Caco-2 (cell line): ENCODE measurements at places on chromosomes 5 and 9. TPM values are rescaled to one million over a fixed set of nuclear protein-coding genes. Genes with fewer than 3 reads are reported as not detected.

The LPAR1 gene
- total RNA-seq, result 19.8 and 20.3 TPM in 2 replicates

The NR4A3 gene
- 0.39 and 0.44 TPM in 2 replicates for total RNA-seq

The VDAC1 gene
- total RNA-seq, result 317 and 358 TPM in 2 replicates

The SLC36A3 gene
- total RNA-seq, result not detected in 2 replicates

The DNLZ gene
- total RNA-seq, result 27.1 and 29.1 TPM in 2 replicates

The SGCD gene
- total RNA-seq, result 0.20 and 0.28 TPM in 2 replicates

The PTPN3 gene
- total RNA-seq, result 12.1 and 12.4 TPM in 2 replicates

The PRDM9 gene
- not detected in 2 replicates for total RNA-seq

The MARCOL gene
- not detected in 2 replicates for total RNA-seq

DNA sequence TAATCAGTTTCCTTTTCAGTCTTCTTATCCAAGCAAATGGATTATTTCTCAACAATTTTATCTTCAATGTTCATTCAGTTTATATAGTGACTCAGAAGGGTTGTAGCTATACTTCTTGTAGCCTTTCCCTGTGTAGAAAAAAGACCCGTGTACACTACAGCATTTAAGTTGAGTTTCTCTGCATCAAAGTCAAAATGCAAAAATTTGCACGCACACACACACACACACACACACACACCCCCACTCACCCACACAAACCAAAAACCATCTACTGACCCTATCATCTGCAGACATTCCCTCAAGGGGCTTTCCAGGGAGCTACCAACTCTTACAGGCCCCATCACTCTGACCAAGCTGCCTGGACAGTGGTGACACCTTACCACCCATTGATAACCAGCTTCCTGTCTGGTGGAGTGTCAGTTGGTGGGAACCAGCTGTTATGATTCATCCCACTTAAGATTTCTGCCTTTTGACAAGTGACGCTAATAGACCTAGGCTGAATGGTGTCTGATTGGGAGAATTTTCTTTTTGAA is 12.2 kb upstream of the ELL2 start:
- H3K4me1 ChIP-seq, result peaks cover 24% of the 10 kb centered on the region
- no peak for DNase-seq
- H3K4me3 ChIP-seq, result no peak overlapping the region
- no peaks in the 10 kb centered on the region for H3K36me3 ChIP-seq
- no peak overlapping the region for H3K27ac ChIP-seq

GRCh38 chr5:7849681-7850394 is 1.1 kb downstream of the CFAP90 start:
- H3K4me1 ChIP-seq, result no peaks in the 10 kb centered on the region; the same call in 1 of the 2 replicates
- DNase-seq, result peak; percentile 59
- H3K4me3 ChIP-seq, result peak overlapping the region; percentile 72
- H3K27ac ChIP-seq, result no peak overlapping the region

GRCh38 chr5:30438785-30439184 is 754.7 kb upstream of the CDH6 start:
- H3K27ac ChIP-seq, result no peak overlapping the region
- H3K27me3 ChIP-seq, result no peaks in the 10 kb centered on the region
- no peaks in the 10 kb centered on the region for H3K36me3 ChIP-seq
- no peaks in the 10 kb centered on the region for H3K4me1 ChIP-seq
- H3K4me3 ChIP-seq, result no peak overlapping the region

GRCh38 chr9:2809692-2810419 is 34.0 kb downstream of the PUM3 start:
- no peaks in the 10 kb centered on the region for H3K36me3 ChIP-seq
- DNase-seq, result peak; percentile 78
- H3K4me1 ChIP-seq, result peaks cover 50% of the 10 kb centered on the region

DNA sequence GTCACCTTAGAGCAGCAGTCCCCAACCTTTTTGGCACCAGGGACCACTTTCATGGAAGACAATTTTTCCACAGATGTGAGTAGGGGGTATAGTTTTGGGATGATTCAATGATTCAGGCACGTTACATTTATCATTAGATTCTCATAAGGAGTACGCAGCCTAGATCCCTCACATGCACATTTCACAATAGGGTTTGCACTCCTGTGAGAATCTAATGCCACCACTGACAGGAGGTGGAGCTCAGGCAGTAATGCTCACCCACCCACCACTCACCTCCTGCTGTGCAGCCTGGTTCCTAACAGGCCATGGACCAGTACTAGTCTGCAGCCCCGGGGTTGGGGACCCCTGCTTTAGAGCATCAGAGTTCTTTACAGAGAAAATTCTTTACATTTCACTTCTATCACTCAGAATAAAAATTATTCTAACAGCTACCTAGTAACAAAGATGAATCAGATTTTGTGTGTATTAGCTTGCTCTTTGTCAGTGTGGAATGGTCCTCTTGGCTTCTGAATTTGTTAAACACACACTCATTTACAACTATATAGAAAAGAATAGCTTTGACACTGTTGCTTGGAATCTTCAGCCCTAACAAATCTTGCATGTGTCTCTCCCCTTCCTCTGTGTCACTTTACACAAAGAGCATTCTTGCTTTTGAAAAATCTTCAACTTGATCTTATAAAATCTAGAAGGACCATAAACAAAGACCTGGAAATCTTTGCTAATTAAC is 438.6 kb downstream of the BNC2 start:
- no peak for DNase-seq
- H3K27ac ChIP-seq, result no peak overlapping the region
- H3K4me3 ChIP-seq, result no peak overlapping the region
- no peaks in the 10 kb centered on the region for H3K4me1 ChIP-seq
- no peaks in the 10 kb centered on the region for H3K36me3 ChIP-seq
